ENCODE measurements at places on chromosomes 3 and 15.

DNA sequence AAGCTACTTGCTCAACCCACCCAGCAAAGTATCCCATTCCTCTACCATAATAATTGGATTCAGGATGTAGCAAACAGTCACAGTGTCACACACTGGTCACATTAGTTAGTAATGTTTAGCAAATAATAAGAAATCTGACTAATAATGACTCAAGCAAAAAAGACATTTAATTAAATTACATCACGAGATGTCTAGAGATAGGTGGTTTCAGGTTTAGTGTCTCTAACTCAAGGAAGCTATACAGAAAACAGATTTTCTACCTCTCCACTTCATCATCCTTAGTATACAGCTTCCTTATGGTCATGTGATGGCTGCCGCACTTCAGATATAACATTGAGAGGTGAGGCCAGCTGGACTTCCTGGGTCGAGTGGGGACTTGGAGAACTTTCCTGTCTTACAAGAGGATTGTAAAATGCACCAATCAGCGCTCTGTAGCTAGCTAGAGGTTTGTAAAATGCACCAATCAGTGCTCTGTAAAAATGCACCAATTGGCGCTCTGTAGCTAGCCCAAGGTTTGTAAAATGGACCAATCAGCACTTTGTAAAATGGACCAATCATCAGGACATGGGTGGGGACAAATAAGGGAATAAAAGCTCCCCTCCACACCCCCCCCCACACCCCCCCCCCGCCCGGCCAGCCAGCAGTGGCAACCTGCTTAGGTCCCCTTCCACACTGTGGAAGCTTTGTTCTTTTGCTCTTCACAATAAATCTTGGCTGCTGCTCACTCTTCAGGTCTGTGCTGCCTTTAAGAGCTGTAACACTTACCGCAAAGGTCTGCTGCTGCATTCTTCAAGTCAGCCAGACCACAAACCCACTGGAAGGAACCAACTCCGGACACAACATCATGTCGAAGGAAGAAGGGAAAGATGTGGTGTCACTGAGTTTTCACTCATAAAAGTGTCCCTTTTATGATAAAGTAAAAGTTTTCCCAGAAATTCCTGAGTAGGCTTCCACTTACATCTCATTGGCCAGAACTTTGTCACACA lies 24.9 kb upstream of the ARPIN start:
- DNase-seq = no peak

GRCh38 chr15:23648920-23649515 lies 1.4 kb upstream of the MAGEL2 start:
- DNase-seq = no peak

DNA sequence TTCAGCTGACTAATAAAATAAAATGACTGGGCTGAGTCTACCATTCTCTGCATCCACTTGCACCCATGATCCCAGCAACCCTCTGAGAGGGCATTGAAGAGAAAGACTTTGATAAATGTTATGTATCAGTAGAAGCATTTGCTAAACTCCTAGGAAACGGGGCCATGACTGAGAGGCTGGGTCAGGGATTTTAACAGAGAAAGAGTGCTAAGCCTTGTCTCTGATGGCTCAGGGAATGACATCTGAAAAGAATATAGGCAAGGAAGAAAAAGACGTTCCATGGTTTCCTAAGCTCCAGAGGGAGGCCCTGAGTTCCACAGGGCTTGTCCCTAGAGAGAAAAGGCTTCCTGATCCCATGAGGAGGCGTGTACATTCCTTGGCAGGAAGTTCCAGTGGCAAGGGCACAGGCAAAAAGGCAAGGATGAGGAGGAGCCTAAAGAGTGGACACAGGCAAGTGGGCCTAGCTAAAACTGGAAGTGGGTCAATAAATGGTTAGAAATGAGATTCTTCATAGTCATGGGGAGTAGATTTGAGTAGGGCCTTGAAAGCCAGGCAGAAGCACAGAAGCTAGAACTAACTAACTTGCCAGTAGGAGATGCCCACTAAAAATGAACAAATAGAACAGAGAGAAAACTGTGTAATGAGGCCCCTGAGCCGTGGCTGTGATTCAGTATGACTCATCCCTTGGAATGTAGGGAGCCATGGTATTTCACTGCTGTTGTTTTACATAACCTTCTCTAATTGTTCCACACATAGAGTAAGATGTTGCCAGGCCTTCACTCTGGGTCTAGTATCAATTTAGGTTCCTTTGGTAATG lies 44.9 kb upstream of the MANF start:
- no peak for DNase-seq

DNA sequence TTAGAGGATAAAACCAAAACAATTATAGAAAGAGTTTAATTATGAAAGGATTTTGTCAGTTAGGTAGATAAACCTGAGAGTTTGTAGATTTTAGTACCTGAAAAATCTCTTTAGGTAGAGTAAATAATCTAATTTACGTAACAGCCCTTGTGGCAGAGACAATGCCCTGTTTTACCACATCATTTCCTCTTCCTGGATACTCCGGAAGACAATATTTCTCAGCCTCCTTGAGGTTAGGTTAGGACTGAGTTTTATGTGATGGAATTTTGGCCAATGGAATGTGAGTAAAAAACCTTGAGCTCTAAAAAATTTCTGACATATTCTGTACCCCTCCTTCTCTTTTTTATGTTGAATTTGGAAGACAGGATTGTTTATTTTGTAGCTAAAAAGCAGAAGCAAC lies 50.7 kb upstream of the TPRG1 start:
- DNase-seq = no peak

DNA sequence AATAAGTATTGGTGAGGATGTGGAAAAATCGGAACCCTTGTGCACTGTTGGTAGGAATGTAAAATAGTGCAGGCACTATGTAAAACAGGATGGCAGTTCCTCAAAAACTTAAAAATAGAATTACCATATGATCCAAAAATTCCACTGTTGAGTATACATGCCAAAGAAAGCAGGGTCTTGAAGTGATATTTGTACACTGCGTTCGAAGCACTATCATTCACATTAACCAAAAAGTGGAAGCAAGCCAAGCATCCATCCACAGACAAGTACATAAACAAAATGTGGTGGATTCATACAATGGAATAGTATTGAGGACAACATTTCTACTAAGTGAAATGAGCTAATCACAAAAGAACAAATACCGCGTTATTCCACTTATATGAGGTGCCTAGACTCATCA lies 200.7 kb downstream of the TJP1 start:
- no peak for DNase-seq

DNA sequence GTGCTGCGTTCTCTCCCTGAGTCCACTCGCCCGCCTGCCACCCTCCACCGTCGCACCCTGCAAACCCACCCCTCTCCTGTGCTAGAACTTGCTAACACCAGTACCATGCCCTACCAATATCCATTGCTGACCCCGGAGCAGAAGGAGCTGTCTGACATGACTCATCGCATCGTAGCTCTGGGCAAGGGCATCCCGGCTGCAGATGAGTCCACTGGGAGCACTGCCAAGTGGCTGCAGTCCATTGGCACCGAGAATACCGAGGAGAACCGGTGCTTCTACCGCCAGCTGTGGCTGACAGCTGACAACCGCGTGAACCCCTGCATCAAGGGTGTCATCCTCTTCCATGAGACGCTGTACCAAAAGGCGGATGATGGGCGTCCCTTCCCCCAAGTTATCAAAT lies 4.9 kb upstream of the ALAS1 start:
- DNase-seq = no peak

- DNase-seq = no peak
Measured at GRCh38 chr3:177731644-177732268, 534.5 kb upstream of the TBL1XR1 start.

- no peak for DNase-seq
Measured at GRCh38 chr15:47844437-47844836, 127.1 kb downstream of the SEMA6D start.

DNA sequence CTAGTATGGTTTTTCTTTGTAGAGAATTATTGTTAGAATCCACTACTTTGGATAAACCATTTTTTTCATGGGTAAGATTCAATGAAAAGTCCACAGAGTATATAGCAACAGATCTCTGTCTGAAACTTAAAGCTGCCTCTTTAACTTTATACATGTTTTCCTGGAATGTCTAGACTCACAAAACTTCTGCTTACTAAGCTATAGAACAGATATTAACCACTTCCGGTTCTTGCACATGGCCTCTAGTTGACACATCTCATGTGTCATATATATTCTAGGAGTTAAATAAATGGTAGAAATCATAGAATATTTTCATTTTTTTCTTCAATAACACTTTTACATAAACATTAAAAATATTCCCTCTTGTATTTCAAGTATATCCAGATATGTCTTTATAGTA lies 1693.9 kb downstream of the SI start:
- DNase-seq = no peak

- DNase-seq = no peak
Measured at GRCh38 chr3:43176666-43177065, 70.8 kb upstream of the POMGNT2 start.

DNA sequence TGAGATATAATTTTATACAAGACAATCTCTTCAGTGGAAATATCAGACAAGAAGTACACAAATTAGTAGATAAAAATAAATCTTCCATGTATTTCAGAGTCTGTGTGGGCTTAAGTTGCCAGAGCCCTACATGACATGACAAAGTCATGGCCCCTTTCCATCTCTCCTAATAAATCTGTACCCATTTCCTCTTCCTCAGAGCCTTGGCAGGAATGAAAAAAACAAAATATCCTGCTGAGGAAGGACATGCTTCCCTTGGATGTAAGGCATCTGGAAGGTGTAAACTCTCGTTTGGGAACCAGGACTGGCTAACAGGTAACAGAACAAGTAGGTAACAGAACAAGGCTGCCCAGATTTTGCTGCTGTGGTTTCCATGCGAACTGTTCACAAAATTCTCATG lies 148.1 kb downstream of the SNRK start:
- no peak for DNase-seq
